ENCODE measurements at places on chromosomes 6 and 20.

GRCh38 chr6:82372656-82373055 lies 9.0 kb downstream of the TPBG start:
- DNase-seq = no peak

GRCh38 chr20:47235111-47235510 lies 121.4 kb downstream of the ZMYND8 start:
- DNase-seq = no peak

DNA sequence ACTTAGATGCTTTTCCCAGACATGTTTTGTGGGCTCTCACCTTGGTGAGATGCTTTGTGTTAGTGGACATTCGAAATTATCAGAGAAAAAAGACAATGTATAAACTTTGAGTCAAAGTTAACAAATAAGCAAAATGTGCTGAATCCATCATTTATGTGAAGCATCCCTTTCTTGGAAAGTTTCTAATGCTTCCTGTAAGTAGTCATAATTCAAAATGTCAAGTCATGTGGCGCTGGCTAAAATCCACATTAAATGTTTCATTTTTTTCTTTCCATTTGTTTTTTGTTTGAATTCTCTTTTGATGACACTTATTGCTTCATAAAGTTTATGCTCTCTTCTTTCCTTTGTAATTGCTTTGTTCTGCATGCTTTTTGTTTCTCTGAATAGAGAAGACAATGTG lies 107.2 kb upstream of the CENPW start:
- no peak for DNase-seq

- DNase-seq = no peak
These were observed 12.0 kb upstream of the PTPN1 start for GRCh38 chr20:50498071-50498776.

DNA sequence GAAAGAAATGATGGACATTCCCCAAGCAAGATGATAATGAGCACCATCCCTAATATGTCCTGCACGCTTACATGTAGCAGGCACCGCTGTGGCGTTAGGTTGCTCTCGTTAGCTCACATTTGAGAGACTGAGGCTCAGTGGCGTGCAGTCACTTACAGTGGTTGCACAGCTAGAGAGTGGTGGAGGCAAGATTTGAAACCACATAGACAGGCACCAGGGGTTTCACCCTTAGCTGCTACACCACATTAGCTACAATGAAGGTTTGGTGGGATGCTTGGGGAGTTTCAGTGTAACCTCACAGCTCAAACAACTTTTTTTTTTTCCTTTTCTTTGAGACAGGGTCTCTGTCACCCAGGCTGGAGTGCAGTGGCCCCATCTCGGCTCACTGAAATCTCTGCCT lies 3.7 kb downstream of the COX4I2 start:
- DNase-seq = no peak

DNA sequence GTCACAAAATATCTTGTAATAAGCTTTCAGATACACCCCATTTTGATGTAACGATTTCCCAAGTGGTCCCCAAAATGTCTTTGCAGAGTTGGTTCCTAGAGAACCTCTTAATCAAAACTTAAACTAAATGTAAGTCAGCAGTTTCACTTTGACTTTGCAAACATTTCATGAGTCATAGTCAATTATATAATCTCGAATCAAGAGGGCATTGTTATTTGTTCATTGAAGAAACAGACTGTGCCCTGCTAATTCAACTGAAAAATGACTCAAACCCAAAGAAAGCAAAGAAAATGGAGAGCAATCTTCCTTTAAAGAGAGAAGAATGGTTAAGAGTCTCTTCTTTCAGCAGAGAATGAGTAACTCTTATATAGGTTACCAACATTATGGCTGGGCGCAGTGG lies 58.3 kb downstream of the IPCEF1 start:
- no peak for DNase-seq

DNA sequence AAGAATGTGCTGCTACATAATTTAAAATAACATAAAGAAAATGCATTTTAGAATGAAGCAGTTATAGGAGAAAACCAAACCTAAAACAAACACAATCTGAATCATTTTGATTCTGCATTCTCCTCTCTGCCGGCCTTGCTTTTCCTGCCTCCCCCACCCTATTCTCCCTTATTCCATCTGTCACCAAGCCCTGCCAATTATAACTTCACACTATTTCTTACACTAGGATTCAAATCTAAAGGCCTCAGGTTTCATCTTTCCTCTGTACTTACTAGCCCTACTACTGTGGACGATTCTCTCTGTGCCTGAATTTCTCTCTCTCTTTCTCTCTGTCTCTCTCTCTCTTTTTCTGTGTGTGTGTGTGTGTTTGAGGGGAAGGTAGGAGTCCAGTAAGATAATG lies 18.7 kb upstream of the PRIM2 start:
- DNase-seq = no peak

- no peak for DNase-seq
These were observed 261.1 kb downstream of the FNDC1 start for GRCh38 chr6:159430323-159430722.

GRCh38 chr6:40436685-40437604 lies 150.2 kb downstream of the LRFN2 start:
- no peak for DNase-seq

GRCh38 chr20:7858734-7859250 lies 81.5 kb downstream of the HAO1 start:
- no peak for DNase-seq

- no peak for DNase-seq
These were observed 948 bp upstream of the DNAJC5 start for GRCh38 chr20:63893999-63894357.

DNA sequence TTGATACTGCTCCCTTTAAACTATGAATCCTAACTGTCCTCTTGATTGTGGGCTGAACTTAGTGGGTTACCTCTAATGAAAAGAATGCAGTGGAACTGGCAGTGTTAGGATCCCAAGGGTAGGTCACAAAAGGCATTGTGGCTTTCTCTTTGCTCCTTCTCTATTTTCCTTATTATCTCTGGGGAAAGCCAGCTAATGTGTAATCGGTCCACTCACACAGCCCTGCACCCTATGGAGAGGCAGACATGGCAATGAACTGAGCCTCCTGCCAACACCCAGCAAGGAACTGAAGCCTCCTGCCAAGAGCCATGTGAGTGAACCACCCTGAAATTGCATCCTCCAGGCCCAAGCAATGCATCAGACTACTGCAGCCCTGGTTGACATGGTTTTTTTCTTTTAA lies 24.6 kb upstream of the ZNF133 start:
- DNase-seq = no peak

DNA sequence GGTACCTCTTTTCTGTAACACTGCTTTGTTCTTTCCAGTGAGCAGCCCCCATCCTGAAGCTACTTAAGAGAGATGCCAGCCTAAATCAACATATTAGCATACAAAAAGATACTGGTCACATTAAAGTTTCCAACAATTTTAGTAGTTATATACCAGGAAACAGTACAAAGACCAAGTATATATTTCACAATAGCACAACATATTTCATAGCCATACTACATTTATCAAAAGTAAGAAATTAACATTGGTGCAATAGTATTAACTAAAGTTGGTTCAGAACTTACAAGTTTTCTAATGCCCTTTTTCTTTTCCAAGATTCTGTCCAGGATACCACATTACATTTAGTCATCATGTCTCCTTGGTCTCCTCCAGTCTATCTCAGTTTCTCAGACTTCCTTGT lies 641.0 kb upstream of the GJE1 start:
- no peak for DNase-seq

- DNase-seq = no peak
These were observed 4.0 kb upstream of the VSX1 start for GRCh38 chr20:25085756-25086495.

DNA sequence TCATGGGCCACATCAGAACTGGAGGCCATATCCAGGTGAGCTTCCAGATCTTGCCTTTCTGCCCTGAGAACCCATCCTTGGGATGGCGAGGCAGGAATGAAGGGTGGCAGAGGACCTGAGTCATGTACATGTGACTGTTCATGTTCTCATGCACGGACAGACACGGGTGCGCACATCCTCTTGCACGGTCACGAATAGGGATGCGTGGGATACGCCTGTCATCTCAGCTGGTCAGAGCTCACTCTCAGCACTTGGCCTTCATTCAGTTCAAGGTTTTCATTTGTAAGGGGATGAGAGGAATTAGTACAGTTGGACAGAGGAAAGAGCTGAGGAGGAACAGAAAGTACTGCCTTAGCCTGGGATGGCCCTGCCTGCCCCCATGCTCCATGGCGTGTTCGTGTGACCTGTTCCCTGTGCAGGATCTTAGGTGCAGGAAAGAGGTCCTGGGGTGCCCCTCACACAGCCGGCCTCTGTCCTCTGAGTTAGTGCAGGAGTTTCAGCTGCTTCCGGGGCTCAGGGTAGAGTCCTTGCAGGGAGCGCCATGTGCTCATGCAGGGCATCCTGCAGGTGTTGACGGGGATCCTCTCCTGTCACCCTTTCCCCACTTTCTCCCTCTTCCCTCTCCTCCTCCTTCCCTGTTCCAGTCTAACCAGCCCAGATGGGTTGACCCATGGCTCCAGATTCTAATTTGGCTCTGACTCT lies 173.4 kb downstream of the DTNBP1 start:
- DNase-seq = peak; percentile 41

- DNase-seq = no peak
These were observed 51.6 kb downstream of the ZHX3 start for GRCh38 chr20:41265938-41266337.

DNA sequence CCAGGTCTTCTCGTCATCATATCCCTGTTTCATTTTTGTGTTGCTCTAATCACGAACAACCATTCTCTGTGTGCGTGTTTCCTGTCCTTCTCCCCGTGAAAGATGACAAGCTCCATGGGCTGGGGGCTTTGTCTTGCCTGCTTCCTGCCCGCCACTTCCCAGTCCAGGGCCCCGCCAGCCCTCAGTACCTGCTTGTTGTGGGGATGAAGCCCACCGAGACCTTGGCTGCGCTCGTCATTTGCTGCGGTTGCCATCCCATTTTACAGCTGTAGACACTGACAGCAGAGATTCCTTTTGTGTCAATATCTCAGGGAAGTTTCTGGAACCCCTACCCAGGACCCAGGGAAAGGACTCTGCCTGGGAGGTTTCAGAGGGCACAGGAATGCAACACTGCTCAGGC lies 40.3 kb upstream of the STX16 start:
- no peak for DNase-seq

- no peak for DNase-seq
These were observed 96.8 kb downstream of the SYNE1 start for GRCh38 chr6:152540381-152540780.

- DNase-seq = no peak
These were observed 82.3 kb upstream of the PTPRT start for GRCh38 chr20:43271980-43272379.

GRCh38 chr20:44733341-44734069 lies 12.2 kb upstream of the KCNK15 start:
- no peak for DNase-seq

- DNase-seq = no peak
These were observed 67.5 kb downstream of the PHACTR3 start for GRCh38 chr20:59671661-59672471.

GRCh38 chr6:127533736-127534135 lies 14.6 kb upstream of the MTCL3 start:
- no peak for DNase-seq

GRCh38 chr20:400454-401275 lies 7.4 kb upstream of the RBCK1 start:
- no peak for DNase-seq

DNA sequence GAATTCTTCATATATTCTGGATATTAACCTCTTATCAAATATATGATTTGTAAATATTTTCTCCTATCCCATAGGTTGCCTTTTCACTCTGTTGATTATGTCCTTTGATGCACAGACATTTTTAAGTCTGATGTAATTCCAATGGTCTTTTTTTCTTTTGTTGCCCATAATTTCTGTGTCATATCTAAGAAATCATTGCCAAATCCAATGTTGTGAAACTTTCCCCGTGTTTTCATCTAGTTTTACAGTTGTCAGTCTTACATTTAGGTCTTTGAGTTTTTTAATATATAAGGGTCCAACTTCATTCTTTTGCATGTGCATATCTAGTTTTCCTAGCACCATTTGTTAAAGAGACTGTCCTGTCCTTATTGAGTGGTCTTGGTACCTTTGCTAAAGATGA lies 111.5 kb downstream of the SESN1 start:
- DNase-seq = no peak

- DNase-seq = no peak
These were observed 420.5 kb upstream of the SULF2 start for GRCh38 chr20:48205786-48206185.

DNA sequence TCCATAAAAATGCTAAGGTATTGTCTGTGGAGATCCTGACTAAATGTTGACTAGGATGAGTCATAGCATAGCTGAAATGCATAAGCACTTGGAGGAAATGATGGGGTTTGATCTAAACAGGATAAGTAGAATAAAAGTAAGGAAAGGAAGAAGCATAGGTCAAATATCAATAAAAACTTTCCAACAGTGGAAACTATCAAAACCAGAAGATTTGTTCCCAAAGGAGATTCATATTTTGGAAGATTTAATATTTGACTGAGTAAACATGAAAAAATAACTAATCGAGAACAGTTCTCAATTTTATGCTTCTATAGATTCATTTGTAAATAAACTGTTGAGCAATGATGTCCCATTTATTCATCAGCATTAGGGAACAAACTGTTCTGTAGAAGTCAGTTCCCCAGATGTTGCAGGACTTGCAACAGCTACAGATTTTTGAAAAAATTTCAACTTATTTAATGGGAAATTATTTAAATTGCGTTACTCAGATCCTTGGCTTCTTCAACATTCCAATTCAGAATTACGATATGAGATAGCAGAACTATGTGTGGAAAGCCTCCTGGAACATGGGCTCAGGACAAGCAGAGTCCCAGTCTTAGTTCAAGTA lies 133.7 kb upstream of the TBX18 start:
- DNase-seq = no peak

- no peak for DNase-seq
These were observed 3.9 kb downstream of the RNF144B start for GRCh38 chr6:18391023-18391422.

GRCh38 chr6:36577301-36577700 lies 16.9 kb upstream of the SRSF3 start:
- DNase-seq = no peak

GRCh38 chr20:36399147-36399968 lies 93.2 kb downstream of the DLGAP4 start:
- no peak for DNase-seq

DNA sequence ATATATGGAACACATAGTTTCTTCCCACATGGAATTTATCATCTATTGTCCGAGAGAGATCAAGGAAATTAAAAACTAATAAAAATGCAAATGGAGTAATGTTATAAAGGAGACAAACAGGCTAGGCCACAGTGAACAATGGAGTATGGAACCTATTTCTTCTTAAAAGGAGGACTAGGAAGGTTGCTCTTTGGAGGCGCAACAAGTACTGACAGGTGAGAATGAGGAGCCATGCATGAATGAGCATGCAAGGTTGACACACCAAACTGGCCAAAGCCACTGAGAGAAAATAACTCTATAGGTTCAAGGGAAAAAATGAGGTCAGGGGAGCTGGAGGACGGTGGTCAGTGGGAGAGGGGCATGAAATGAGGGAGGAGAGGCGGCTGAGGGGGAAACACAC lies 40.9 kb downstream of the PSMB1 start:
- no peak for DNase-seq

GRCh38 chr20:44521484-44522481 lies at the start of gene SERINC3:
Gene SERINC3, minus strand, starts transcription at chr20:44522070. Its CDS starts 119 bp downstream, at chr20:44521951.
- peak; percentile 99 for DNase-seq

Measured in ascending aorta (tissue), 2 donors.